ENCODE measurements at places on chromosomes 12 and 14.

- no peak for DNase-seq
These were observed 1.9 kb upstream of the TRHDE start for GRCh38 chr12:72270246-72270645.

GRCh38 chr12:54933376-54933775 lies 51.2 kb downstream of the TESPA1 start:
- DNase-seq: no peak

- DNase-seq: no peak
These were observed 202.4 kb downstream of the ITPR2 start for GRCh38 chr12:26630546-26631027.

DNA sequence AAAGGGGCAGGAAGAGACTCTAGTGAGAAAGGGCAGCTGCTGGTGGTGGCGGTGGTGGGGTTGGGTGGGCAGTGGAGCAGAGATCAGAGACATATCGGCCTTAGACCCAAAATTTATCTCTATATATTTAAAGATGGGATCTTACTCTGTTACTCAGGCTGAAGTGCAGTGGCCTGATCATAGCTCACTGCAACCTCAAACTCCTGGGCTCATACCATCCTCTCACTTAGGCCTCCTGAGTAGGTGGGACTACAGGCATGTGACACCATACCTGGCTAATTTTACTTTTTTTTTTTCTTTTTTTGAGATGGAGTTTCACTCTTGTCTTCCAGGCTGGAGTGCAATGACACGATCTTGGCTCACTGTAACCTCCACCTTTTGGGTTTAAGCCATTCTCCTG lies 18.6 kb upstream of the ITGA5 start:
- no peak for DNase-seq

- no peak for DNase-seq
These were observed 201.1 kb upstream of the NUDT4 start for GRCh38 chr12:93176610-93177126.

DNA sequence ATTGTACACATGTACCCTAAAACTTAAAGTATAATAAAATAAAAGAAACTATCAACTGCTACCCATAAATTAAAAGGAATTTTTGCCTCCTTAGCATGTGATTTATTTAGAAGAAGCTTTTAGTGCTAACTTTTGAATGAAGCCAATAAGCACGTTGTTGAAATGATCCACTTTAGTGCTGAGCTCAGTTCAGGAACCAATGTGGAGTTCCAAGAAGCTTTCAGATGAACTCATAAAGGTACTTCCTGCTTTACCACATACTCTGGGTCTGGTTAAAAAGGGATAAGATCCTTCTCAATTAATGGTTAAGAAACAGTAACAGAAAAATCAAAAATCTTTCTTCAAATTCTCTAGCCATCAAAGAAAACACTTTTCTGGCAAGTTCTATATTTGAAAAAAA lies 39.4 kb downstream of the TMTC1 start:
- DNase-seq: no peak

DNA sequence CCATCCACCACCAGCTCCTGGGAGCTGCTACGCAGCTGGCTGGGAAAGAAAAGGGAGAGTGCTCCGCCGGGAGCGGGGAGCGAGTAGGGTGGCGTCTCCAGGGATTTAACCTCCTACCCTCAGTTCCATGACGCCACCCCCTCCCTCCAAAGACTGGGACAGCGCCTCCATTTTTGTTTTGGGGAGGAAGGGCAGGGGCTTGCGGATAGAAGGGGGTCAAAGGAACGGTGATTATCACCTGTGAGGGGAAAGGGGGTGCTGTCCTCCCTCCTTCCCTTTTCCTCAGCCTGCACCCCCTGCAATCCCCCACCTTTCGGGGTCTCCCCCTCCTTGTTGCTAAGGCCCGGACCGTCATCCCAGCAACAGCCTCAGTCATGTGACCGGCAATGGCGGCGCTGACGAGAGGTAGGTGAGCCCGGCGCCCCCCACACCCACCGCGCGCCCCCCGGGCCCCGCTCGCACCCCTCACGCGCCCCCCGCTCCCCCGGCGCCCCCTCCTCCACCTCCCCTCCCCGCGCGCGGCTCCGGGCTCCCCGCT lies at the start of gene DTX3:
TSS of gene DTX3 (plus strand) at position 371 of the 538 bp plus-strand sequence. CDS start 1,694 bp downstream, outside the sequence.
- DNase-seq: no peak

GRCh38 chr12:88522961-88523360 lies 57.3 kb downstream of the KITLG start:
- no peak for DNase-seq

- DNase-seq: peak; percentile 29
These were observed 74.7 kb downstream of the NOC4L start for GRCh38 chr12:132218915-132219314.

DNA sequence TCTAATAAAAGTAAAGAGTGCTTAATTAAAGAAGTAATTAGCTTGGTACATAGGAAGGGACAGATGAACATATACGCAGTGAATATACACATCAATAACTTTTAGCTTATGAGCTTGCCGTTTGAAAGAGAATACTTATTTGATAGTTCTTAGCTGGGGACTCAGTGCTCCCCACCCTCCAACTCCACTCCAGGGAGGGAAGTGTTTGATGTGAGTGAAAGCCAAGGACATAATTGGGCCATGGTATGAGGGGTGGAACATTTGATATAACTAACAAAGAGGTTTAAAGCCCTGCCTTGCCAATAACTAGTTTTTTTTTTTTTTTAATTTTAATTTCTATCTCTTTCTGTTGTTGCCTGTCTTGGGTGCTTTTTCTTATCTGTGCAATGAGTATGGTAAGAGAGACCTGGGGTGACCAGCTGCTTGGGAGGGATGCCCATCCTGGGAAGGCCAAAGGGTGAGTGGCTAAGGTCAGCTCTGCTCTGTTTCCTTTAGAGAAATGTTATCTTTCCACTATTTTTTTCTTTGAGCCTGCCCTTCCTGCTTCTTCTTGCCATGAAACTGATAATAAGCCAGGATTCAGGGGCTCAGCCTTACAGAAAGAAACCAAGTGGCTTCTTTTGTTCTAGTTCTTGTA lies 132.8 kb upstream of the CPSF6 start:
- DNase-seq: no peak

- no peak for DNase-seq
These were observed at the start of gene OR6C74 for GRCh38 chr12:55244309-55244708. Gene OR6C74 (plus strand): TSS chr12:55244609. CDS start chr12:55247288, 2,679 bp downstream.

DNA sequence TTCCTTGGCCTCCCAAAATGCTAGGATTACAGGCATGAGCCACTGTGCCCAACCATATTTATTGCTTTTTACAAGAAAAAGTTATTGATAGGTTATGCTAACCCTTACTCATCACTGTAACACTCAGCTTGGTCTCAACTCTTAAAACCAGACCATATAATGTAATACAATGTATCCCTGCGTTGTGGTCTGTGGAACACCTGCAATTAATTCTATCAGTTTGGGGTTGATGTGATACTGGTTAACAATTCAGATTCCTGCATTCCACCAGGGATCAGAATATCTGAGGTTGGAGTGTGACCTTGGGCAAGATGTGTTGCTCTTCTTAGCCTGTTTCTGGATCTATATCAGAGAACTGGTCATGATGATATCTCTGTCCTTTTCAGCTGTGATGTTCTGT lies 419.0 kb downstream of the RAD51B start:
- no peak for DNase-seq

GRCh38 chr14:104382361-104383087 lies 197.0 kb upstream of the C14orf180 start:
- no peak for DNase-seq

DNA sequence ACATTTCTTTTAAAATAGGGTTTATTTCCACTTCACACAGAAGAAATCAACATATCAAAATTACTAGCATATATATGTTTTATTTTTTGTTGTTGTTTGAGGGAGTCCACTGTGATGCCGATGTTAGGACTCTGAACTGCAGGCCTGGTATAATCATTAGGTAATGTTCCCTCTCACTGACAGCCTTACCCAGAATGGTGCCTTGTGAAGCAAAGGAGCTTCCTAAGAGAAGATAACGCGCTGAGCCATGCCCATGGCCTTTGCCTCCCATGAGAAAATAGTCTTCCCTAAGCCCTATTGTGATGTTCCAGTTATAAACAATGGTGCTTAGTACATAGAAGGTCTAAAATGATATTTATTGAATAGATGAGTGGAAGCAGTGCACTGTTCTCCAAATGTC lies 12.0 kb downstream of the GNG2 start:
- no peak for DNase-seq

GRCh38 chr14:54653712-54654469 lies 87.0 kb downstream of the SAMD4A start:
- no peak for DNase-seq

DNA sequence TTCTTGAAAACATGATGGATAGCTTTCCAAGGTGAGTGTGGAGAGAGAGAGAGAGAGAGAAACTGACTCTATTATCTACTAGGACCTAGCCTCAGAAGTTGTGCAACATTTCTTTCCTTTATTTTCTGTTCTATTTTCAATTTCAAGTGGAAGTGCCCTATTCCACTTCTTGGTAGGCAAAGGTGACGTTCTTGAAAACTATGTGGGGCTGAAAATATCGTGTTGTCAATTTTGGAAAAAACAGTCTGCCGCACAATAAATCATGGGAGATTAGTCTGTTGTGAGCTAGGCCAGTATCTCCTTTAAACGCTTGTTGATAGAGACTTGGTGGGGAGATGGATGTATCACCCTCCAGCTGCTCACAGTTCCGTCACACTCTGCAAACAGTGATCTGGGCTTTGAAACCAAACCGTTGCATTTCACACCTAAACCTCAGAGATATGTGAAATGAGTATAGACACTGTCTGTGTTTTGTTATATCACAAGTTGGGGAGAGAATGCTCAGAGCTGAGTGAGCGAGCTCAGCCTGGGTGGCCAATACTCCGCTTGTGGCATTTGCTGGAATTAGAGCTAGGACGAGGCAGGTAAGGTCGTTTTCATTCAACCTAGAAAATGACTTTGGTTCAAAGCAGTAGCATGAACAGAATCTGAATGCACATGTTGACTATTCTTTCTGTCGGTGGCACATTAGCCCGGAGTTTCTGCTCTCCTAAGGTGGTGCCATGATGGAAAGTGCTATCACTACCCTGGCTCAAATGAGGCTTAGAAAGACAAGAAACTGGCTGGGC lies 75.1 kb upstream of the ST8SIA1 start:
- DNase-seq: no peak

DNA sequence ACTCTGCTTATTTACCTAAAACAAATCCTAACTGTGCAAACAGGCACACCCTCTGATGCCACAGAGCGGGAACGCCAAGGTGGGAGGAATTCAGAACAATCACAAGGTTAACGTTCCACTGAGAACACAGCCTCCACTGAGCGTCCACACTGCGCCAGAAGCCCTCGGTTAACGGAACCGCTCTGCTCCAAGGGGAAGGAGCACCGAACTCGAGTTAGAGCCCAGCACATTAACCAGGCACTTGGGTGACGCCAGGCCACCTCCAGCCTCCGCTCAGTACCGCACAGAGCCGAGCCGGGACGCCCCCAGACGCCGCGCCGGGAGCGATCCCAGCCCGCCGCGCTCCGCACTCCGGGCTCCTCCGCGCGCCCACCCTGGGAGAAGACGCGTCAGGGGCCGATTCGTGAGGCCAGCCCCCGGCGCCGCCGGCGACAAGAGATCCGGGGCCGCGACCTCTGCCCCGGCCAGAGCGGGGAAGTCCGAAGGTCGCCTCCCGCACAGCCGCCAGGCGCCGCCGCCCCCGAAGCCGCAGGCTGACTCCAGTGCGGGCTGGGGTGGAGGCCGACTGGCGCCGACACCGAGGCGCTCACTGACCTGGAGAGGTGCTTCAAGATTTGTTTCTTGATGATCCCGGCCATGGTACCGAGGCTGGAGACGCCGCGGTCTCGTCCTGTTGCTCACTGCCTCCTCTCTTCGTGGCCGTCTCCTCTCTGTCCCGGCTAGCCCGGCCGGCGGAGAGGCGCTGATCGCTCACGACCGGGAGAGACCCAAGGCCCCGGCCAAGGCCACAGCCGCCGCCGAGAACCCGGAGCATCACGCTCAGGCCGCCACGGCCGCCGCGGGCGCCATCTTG lies 450 bp downstream of the BLTP3B start:
- DNase-seq: peak; percentile 73

GRCh38 chr14:65581378-65581777 lies 168.8 kb downstream of the FUT8 start:
- no peak for DNase-seq

GRCh38 chr14:103770500-103770899 lies 54.9 kb downstream of the ZFYVE21 start:
- DNase-seq: no peak

GRCh38 chr14:93734086-93734822 lies 54.0 kb downstream of the PRIMA1 start:
- no peak for DNase-seq

DNA sequence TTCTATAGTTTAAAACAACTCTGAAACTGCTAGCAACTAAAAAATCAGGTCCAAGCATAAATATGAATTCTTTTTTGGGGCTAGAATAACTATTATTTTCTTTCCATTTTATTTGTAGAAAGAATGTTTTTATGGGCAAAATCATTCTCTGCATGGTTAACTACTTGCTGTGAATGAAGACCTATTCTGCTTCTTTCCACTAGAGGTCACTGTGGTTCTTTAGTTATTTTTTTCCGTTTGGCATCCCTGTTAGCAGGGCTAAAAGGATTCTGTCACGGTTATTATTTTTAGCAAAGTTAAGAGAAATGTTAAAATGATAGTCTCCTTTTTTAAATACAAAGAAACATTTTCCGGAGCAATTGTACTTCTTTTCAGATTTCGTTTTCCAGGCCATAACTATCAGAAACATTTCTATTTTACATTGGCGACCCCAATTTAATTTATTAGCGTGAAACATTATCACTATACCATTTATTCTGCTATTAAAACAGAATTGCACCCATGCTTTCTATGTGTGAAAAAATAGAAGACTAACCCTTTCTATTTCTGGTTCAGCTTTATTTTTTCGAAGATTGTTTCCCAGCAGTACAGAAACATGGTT lies 404.8 kb downstream of the ATP23 start:
- DNase-seq: peak; percentile 39

- no peak for DNase-seq
These were observed 988 bp upstream of the TMEM263 start for GRCh38 chr12:106954462-106955376.

GRCh38 chr14:56273155-56273554 lies 154.9 kb downstream of the PELI2 start:
- DNase-seq: no peak

DNA sequence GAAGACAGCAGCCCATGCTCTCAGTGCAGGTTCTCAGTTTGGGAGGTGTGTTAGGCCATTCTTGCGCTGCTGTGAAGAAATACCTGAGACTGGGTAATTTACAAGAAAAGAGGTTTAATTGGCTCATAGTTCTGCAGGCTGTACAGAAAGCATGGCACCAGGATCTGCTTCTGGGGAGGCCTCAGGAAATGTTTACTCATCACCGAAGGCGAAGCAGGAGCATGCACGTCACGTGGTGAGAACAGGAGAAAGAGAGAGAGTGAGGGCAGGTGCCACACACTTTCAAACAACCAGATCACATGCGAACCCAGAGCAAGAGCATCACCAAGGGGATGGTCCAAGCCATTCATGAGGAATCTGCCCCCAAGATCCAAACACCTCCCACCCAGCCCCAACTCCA lies 9.0 kb upstream of the LRP6 start:
- no peak for DNase-seq

DNA sequence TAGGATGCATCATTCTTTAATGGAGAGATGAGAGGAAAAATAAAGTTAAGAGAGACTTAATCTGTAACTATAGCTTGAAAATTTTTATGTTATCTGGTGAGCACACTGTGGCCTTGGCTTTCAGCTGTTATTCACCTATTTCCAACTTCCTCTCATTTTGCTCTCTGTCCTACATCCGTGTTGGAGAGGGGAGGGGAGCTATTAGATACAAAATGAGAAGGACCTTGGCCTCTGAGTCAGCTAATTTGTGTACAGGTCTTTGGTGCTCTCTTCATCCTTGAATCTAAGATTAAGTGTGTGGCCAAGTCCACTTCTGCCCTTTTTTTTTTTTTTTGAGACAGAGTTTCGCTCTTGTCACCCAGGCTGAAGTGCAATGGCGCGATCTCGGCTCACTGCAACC lies 887 bp upstream of the APOBEC1 start:
- DNase-seq: no peak

Measured in NCI-H1694 treated with DMSO at 0.1 percent for 48 hours (cell line).